ENCODE measurements at places on chromosomes 16 and 17. TPM values are rescaled to one million over a fixed set of nuclear protein-coding genes. Genes with fewer than 3 reads are reported as not detected.
A peak's percentile ranks its signal among the peaks of the same experiment; 100 is the strongest.

- H3K27ac ChIP-seq, result no peak overlapping the region
- no peaks in the 10 kb centered on the region for H3K27me3 ChIP-seq
- no peak for DNase-seq
- no peaks in the 10 kb centered on the region for H3K36me3 ChIP-seq
- no peak overlapping the region for H3K4me3 ChIP-seq
These were observed 12.9 kb upstream of the NLRC3 start for GRCh38 chr16:3589991-3590701.

The HBQ1 gene
- not detected for total RNA-seq

The SRCIN1 gene
- total RNA-seq, result 11.2 TPM

DNA sequence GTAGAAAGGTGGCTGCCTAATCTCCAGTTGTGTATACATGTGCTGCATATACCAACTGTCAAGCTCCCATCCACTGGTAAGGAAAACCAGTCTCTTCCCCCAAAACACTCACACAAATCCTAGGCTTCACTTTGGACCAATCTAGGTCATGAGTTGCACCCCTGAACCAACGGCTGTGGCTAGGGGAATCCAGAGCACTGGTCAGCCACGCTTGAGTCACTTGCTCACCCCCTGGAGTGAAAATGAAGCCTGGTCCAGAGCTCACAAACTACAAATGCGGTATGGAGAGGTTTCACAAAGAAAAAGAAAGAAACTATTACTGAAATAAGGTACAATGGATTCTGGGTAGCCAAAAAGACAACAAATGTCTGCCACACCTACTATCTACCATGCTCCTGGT lies 66.1 kb upstream of the NLK start:
- peaks cover 20% of the 10 kb centered on the region for H3K4me1 ChIP-seq
- no peak overlapping the region for H3K27ac ChIP-seq
- no peak for DNase-seq

The C1QTNF1 gene
- 8.3 TPM for total RNA-seq

DNA sequence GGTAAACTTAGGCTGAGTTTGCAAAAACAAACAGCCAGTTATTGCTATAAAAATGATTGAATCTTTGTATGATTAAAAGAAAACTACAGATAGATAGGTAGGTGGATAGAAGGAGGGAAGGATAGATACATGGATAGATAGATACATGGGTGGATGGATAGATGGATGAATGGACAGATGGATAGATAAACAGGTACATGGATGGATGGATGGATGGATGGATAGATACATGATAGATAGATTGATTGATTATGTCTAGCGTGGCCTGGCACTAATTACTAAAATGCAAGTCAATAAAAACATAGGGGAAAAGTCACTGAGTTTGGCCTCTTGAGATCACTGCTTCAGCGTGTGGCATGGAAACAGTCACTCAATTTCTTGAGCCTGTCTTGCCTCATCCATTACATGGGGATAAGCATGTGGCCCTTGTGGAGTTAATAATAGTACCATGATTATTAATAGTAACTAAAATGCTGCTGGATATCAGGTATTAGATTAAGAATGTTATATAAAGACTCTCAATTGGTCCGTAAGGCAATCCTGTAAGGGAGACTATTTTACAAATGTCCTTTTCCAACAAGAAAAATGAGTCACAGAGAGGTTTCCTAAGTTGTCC lies 184.9 kb downstream of the HS3ST3A1 start:
- H3K27me3 ChIP-seq, result no peaks in the 10 kb centered on the region
- H3K4me3 ChIP-seq, result no peak overlapping the region
- H3K27ac ChIP-seq, result no peak overlapping the region
- no peaks in the 10 kb centered on the region for H3K36me3 ChIP-seq
- no peaks in the 10 kb centered on the region for H3K4me1 ChIP-seq

- no peak overlapping the region for H3K4me3 ChIP-seq
- H3K36me3 ChIP-seq, result no peaks in the 10 kb centered on the region
- no peak for DNase-seq
- H3K27ac ChIP-seq, result no peak overlapping the region
These were observed 389.2 kb upstream of the HSBP1 start for GRCh38 chr16:83418565-83418964.

- H3K27ac ChIP-seq, result no peak overlapping the region
- H3K27me3 ChIP-seq, result no peaks in the 10 kb centered on the region
- no peak overlapping the region for H3K4me3 ChIP-seq
- no peak for DNase-seq
These were observed 8.4 kb downstream of the C16orf86 start for GRCh38 chr16:67674851-67675578.

DNA sequence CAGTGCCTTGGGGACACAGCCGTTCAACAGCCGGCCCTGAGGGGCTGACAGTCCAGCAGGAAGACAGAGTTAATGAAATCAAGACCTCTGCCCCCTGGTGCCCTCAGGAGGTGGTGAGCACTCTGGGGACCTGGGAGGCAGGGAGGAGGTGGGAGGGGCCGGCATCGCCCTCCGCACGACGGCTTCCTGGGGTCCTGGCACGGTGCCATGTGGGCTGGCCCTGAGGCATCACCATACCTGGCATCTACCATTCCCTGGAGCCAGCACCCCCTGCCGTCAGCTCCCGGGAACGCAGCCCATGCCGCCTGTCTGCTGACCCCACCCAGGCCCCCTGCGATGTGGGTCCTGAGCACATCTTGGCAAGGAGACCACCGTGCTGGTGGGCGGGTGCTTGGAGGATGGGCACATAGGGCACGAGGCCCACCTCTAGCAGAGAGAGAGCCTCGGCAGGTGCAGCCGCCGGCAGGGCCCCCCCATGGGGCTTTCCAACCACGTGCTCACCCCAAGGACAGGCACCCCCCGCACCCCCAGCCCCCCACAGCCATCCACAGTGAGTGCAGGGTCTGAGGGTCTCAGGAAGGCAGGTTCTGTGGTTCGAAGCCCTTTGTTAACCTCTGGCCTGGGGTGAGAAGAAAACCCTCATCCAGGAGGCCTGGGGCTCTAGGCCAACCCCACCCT lies 52.5 kb downstream of the ZFPM1 start:
- peaks cover 93% of the 10 kb centered on the region for H3K4me1 ChIP-seq
- DNase-seq, result peak; percentile 92
- peak overlapping the region; percentile 83 for H3K27ac ChIP-seq
- no peak overlapping the region for H3K4me3 ChIP-seq

GRCh38 chr17:4908711-4909496 lies 6.0 kb upstream of the CHRNE start:
- peaks cover 12% of the 10 kb centered on the region for H3K4me1 ChIP-seq
- H3K27me3 ChIP-seq, result no peaks in the 10 kb centered on the region

DNA sequence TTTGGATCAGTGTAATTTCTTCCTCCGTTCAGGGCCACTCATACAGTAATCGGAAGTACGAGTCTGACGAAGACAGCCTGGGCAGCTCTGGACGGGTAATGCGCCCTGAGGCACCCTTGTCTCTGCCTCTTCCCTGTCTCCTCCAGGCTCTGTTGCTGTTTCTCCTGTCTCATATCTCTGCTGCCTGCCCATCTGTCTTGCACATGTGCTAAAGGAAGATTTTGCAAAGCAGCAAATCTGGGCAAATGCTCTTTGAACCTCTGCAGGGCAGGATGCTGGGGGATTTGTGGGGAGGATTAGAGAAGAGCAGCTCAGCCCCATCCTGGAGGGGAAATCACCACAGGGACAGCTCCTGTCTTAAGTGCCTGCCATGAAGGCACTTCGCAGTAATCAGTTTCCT lies 32.4 kb upstream of the POLR3E start:
- H3K27ac ChIP-seq, result no peak overlapping the region
- H3K4me3 ChIP-seq, result no peak overlapping the region
- no peaks in the 10 kb centered on the region for H3K27me3 ChIP-seq
- H3K4me1 ChIP-seq, result no peaks in the 10 kb centered on the region

DNA sequence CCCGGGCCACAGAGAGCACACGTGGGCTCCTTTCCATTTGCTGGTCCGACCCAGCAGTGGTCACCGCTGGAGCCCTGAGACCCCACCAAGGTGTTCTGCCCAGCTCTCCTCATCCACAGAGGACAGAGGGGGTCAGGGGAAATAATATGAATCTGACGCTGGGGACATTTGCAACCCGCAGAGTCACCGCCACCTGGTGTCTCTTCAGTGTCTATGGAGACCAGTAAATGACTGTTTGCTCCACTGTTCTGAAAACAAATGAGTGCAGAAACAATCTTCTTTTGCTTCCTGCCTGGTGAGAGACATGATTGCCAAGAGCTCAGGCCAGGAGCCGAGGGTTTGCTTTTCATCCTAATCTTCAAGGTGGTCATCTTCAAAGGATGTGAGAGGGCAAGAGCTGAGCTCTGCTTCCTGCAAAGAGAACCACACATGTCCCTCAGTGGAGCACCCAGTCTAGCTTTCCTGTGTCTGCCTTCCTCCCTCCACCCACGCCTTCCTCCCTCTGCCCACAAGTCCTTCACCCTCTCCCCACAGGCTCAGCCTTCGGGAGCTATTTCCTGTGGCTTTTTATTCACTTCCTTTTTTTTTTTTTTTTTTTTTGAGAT lies 14.7 kb upstream of the KLHDC4 start:
- peaks cover 26% of the 10 kb centered on the region for H3K4me1 ChIP-seq
- DNase-seq, result no peak
- no peaks in the 10 kb centered on the region for H3K36me3 ChIP-seq

DNA sequence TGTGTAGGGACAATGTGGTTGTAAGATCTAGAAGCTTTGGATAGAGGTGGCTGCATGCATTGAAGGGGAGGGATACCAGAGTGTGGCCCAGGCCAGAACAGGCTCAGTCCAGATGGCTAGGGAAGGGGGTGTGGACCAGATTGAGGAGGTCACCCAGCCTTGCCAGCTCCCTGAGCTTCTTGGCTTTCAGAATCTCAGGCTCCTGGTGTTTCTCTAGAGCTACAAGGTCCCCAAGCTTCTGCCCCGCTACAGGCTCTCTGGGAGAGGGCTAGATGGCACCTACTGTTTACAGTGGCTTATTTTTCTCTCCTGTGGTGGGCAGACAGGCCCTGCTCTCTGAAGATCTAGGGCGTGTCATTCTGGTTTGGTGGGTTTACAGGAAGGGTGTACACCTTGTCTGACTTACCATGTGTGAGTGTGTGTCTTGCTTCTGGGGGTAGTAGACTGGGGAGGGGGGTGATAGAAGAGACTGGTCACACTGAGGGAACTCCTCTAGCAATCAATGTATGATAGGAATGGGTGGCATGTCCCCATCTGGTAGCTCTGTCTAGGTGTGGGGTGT lies 1.1 kb downstream of the RARA start:
- H3K36me3 ChIP-seq, result no peaks in the 10 kb centered on the region
- peak overlapping the region; percentile 78 for H3K27ac ChIP-seq
- peaks cover 61% of the 10 kb centered on the region for H3K4me1 ChIP-seq
- DNase-seq, result no peak

- H3K4me3 ChIP-seq, result no peak overlapping the region
- H3K4me1 ChIP-seq, result no peaks in the 10 kb centered on the region
- no peak overlapping the region for H3K27ac ChIP-seq
- H3K36me3 ChIP-seq, result no peaks in the 10 kb centered on the region
- H3K27me3 ChIP-seq, result no peaks in the 10 kb centered on the region
- no peak for DNase-seq
These were observed 19.1 kb upstream of the LCMT1 start for GRCh38 chr16:25092441-25092840.

The MYH8 gene
- not detected for total RNA-seq
